ENCODE measurements at places on chromosomes 1 and 21.

GRCh38 chr1:245999697-246000637, 507.1 kb downstream of the SMYD3 start:
- DNase-seq, result no peak

GRCh38 chr1:91844862-91845528, 41.0 kb downstream of the TGFBR3 start:
- no peak for DNase-seq

DNA sequence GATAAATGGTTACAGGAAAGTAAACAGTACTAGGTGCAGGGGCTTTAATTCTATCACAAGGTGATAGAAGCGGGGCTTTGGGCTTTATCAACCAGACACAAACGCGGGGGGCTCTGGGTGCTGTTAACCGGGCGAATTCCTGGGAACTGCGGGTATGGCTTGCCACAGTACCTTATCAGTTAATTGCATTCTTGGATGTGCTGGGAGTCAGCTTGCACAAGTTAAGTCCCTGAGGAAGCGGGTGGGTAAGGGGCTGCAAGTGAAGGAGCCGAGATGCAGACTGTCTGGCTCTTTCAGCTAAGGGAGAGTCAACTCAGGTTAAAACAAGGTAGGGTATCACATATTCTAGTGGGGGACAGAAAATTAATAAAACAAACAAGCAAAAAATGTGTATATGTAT, 661 bp downstream of the GBP4 start:
- no peak for DNase-seq

DNA sequence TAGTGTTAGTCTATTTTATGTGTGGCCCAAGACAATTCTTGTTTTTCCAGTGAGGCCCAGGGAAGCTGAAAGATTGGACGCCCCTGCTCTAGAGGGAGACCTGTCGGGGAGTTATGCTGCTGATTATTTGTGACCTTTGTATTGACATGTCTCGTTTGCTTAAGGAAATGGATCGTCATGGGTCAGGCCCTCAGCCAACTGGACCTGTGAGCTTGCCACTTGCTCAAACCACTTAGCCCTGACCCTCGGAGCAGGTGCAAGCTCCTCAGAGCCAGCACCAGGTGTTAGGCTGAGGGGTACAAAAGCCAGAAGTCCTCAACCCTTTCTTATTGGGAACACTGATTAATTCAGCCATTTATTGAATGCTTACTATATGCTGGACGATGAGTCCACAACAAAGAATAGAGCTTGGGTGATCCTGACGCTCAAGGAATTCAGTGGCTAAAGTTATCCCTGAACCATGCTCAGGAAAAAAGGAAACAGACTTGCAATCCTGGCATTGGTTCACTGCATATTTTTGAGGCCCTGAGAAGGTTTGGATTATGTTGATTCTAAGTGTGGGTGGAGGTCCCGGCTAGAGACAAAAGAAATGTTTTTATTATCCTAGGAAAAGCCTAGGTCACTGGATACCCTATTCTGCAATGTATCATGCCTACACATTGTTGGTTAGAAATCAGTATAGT, 19.0 kb downstream of the TGFB2 start:
- DNase-seq, result no peak

- no peak for DNase-seq
Observed at GRCh38 chr1:61082311-61083012, at the start of gene NFIA. NFIA (plus strand) TSS chr1:61082561.

- DNase-seq, result no peak
Observed at GRCh38 chr1:209829716-209830115, 1.9 kb downstream of the UTP25 start.

- no peak for DNase-seq
Observed at GRCh38 chr1:25869909-25870606, 5.5 kb downstream of the PAQR7 start.

- no peak for DNase-seq
Observed at GRCh38 chr1:241592273-241592958, 47.8 kb downstream of the CHML start.

GRCh38 chr1:78607944-78608343, 12.3 kb upstream of the IFI44L start:
- DNase-seq, result no peak

GRCh38 chr1:50308878-50309277, 114.4 kb downstream of the DMRTA2 start:
- DNase-seq, result no peak

DNA sequence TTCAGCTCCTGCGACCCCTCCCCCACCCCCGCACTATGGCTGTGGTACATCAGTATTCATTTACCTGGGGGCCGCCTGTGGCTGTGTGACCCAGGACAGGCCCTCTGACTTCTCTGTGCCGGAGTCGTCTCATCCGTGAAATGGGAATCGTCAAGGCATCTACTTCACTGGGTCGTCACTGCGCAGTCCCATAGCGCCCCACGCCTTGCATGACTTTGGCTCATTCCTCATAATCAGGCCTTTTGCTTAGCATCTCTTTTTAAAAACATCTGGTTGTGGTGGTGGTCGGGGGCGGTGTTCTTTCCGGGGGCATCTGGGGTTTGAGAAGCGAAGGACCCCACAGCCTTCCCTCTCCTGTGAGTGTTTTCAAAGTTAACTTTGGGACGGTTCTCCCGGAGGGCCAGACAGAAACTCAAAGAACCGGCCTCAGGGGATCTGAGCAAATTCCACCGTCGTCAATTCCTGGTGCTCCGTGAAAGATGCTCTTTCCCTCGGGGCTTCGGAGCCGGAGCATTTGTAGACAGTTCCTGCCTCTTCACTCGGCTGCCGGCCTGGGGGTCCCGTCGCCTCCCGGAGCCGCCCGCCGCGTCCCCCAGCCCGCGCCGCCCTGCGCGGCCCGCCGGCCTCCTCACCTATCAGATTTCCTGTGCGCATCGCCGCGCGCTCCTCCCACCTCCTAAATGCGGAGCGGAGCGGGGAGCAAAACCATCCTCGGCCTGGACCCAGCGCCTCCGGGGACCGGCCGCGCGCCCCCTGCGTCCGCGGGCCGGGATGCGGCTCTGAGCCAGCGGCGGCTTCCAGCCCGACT, at the start of gene B3GALT5:
Gene B3GALT5, plus strand, starts transcription at position 708 of the 808 bp plus-strand sequence. CDS start 47,620 bp downstream, outside the sequence.
- DNase-seq, result no peak

- DNase-seq, result no peak
Observed at GRCh38 chr1:153563991-153564390, 1.7 kb downstream of the S100A2 start.

- DNase-seq, result no peak
Observed at GRCh38 chr1:204733289-204733688, 47.8 kb upstream of the LRRN2 start.

DNA sequence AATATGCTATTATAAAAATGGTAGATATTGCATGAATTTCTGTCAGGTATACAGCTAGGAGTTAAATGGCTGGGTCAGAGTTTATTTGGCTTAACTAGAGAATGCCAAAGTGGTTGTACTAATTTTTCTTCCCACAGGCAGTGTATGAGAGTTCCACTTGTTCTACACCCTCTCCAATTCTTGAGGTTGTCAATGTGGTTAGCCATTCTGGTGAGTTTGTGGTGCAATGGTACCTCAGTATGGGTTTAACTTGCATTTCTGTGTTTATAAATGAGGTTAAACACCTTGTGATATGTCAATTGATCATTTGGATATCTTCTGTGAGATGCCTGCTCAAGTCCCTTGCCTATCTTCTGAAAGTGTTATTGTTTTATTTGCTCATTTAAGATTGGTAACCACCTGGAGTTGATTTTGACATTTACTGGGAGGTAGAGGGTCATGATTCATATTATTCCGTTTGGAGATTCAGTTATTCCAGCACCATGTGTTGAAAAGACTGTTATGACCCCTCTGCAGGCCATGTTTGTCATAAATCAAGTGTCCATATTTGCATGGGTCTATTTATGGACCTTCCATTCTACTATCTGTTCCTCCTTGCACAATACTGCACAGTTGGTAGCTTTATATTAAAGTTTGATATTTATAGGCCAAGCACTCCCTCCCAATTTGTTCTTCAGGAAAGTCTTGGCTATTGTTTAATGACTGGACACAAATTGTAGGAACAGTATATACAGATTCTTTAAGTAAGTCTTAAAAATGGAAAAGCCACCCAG, 5.8 kb downstream of the FALEC start:
- no peak for DNase-seq

DNA sequence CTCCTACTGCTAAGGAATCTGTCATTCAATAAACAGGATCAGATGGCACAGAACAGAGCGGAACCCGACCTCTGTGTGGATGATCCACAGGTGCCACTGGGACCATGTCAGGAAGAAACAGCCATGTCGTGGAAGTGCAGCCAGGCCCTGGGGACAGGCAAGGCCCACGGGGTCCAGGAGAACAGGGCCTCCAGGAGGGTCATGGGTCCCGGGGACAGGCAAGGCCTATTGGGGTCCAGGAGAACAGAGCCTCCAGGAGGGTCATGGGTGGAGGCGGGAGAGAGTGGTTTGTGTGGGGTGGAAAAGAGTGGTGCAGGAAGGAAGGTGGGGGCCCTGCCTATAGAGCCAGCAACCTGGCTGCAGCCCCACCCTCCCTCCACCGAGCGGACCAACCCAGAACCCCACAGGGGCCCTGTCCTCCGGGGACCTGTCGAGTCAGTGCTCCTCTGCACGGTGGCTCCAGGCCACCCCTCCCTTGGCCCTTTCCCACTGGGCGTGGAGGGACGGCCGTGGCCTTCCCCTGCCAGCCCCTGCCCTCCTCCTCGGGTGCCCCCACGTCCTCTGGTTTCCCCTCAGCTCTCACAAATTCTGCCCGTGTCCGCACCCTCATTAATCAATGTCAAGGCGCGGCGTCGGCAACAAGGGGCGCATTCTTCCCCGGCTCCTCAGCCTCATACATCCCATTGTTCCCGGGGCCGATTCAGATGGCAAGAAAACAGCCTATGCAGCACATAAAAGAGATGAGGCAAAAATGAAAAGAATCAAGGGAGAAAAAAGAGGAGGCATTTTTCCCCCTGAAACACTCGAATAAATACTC, 146.4 kb downstream of the PRDM16 start:
- DNase-seq, result no peak

DNA sequence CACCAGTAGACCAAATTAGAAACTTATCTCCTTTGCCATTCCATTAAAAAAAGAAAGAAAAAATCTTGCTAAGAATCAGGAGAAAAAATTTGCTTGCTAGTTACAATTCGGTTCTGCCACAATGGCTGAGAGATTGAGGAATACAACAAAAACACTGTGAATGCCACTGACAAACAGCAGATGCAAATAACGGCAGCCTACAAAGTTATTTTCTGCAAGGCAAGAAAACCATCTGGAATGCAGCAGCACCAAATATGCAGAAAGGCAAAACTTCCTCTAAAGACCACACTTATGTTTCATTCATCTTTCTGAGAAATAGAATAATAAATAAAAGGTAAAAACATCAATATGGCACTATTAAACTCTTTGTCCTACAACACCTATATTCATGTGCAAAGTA, 75.7 kb downstream of the ENAH start:
- no peak for DNase-seq

DNA sequence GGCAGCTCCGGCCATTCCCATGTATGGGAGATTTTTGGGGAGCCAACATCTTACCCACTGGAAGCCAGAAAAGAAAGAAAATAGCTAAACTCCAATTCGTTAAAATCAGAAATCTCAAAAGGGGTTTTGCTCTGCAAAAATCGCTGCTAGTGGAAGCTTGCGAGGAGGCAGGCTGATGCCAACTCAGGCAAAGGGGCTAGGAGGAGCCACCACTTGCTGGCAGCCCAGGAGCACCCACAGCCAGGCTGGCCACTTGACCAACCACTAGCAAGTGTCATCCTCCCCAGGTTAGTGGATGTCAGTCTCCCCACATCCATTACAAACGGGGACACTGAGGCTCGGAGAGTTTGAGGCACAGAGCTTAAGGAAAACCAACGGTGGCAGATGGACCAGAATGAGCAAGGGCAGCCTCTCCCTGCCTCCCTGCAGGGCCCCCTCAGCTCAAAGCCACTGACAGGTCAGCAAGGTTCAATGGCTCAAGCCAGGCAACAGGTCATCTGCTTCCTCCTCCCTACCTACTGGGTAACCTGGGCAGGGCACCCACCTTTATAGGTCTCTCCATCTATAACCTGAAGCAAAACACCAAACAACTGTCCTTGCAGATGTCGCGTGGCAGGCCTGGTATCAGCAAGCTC, 10.8 kb downstream of the KCNN3 start:
- DNase-seq, result no peak

GRCh38 chr1:152519851-152520250, 5.6 kb downstream of the CRCT1 start:
- no peak for DNase-seq

- no peak for DNase-seq
Observed at GRCh38 chr1:239815074-239815473, 276.6 kb upstream of the FMN2 start.

DNA sequence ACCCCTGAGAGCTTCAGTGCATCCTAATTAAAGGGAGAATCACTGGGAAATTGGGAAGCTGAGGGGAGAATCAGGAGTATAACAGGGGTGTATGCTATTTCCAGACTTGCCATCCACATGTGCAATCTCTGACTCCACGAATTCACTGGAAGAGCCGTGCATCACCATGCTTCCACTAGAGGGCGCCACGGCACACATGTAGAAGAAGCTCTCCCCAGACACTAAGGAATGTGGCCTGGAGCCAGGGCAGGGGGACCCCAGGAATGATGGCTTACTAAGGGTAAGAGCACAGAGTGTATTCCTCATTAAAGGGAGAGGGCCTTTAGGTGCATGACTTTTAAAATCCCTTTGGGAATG, 81.5 kb downstream of the ABCA4 start:
- DNase-seq, result no peak

DNA sequence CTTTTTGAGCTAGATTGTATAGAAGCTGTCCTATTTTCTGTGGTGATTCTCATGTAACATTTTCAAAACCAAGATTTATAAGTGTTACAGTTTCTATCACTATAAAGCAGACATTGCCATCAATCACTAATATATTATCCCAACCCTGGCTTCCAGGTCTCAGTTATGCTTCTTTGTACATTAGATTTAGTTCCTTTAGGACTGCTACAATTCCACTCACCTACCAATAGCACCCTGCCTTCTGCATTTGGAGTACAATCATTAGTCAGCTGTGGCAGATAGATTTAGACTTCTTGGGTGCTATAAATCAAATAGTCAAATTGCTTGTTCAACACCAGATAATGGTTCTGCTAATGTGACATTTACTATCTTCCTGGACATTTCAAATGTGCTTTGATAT, 281.6 kb downstream of the BRINP3 start:
- DNase-seq, result no peak

GRCh38 chr1:93964777-93965200, 55.6 kb upstream of the GCLM start:
- DNase-seq, result no peak

All from activated CD4-positive, alpha-beta T cell treated with anti-CD3 and anti-CD28 coated beads for 1 hour (primary cell).